CD4-positive, alpha-beta T cell treated with Interleukin-4 for 4 hours (primary cell): ENCODE measurements at places on chromosomes 4 and X.

- DNase-seq: no peak
These were observed 191.7 kb downstream of the PTTG2 start for GRCh38 chr4:38151873-38152272.

DNA sequence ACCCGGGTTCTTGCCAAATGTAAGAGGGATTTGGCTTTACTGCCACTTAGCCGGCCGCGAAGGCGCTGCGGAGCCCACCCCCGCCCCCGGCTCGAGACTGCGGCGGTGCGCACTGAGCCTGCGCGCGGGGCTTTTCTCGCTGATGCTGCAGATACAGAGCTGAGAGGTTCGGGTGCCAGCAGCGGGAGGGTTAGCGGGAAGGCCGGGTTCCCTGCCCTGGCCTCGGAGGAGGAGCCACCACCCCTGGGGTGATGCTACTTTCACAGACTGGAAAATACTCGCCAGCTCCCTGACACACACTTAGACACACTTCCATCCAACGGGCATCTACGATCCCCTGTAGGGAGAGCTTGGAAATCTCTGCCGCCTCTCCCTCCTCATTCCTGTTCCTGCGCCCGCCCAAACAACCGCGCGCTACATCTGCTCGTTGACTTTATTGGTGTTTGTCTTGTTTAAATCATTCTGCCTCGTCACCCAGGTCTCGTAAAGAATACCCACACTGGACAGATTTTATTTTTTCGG lies 2.1 kb upstream of the PCDH7 start:
- no peak for DNase-seq

- no peak for DNase-seq
These were observed 6.7 kb downstream of the ARL13A start for GRCh38 chrX:100976211-100976610.

GRCh38 chrX:65607070-65607742 lies 60.2 kb upstream of the MSN start:
- DNase-seq: peak; percentile 44

- DNase-seq: no peak
These were observed 5.4 kb upstream of the SHOX start for GRCh38 chrX:625137-625691.

- no peak for DNase-seq
These were observed 11.4 kb upstream of the UBA1 start for GRCh38 chrX:47182106-47182700.

DNA sequence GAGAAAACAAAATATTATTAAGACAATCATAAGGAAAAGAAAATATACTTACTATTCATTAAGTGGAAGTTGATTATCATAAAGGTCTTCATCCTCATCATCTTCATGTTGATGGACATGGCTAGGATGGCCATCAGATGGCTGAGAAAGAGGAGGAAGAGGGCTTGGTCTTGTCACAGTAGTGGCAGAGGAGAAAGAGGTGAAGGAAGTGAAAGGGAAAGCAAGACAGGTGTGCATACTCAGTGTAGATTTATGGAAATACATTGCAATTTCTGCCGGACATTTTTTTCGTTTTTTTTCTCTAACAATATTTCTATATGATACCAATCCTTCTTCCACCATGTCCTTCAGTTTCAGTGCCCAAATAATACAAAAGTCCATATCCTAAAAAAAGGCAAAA lies 1409.8 kb downstream of the PCDH7 start:
- no peak for DNase-seq

DNA sequence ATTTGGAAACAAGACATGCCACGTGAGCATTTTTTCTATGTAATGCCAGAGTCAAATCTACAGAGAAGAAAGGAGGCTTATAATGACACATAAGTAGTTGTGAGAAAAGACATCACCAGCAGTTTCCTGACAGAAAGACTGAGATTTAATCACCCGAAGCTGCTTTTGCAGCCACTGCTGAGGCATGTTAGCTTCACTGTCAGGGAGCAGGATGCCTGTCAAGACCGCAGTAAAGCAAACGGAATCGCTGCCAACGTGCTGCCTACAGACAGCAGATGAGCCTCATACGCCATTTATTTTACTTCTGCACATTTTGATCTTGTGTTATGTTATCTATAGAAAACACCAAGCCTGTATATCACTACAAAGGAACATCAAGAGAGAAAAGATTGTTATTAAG lies 68.7 kb upstream of the NDST3 start:
- DNase-seq: no peak

GRCh38 chrX:101195442-101196173 lies 24.0 kb upstream of the DRP2 start:
- DNase-seq: no peak

DNA sequence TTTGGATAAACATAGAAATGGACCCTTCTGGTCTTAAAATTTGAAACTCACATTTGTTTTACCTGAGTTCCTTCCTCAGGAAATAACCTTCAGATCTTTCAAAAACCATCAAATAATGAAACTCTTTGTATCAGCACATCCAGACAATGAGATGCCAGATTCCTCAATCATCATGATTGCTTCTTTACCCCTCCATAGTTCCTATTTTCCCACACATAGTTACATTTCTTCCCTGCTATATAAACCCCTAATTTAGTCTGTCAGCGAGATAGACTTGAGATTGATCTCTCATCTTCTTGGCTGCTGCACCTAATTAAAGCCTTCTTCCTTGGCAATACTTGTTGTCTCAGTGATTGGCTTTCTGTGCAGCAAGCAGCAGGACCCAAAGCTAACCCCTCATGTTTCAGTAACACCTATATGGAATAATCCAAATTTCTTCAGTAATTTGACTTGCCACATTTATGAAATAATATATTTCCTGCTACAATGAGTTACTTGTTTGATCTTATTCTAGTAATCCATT lies 83.9 kb upstream of the BANK1 start:
- DNase-seq: no peak

DNA sequence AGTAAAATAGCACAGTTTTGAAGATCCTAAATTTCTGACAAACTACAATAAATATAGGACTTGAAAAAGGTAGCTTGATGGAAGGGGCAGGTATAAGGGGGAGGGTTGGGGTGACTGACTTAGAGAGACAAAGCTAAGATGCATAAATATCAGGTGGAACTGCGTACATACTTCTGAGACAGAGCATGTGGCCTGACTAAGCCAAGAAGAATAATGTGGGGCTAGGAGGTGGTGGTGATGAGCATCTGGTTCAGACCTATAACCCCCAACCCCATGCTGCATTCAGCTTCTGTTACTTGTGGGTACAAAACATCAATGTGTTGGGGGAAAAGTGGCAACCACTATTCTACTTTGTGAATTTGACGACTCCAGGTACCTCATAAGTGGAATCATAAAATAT lies 19.8 kb downstream of the USP9X start:
- no peak for DNase-seq

DNA sequence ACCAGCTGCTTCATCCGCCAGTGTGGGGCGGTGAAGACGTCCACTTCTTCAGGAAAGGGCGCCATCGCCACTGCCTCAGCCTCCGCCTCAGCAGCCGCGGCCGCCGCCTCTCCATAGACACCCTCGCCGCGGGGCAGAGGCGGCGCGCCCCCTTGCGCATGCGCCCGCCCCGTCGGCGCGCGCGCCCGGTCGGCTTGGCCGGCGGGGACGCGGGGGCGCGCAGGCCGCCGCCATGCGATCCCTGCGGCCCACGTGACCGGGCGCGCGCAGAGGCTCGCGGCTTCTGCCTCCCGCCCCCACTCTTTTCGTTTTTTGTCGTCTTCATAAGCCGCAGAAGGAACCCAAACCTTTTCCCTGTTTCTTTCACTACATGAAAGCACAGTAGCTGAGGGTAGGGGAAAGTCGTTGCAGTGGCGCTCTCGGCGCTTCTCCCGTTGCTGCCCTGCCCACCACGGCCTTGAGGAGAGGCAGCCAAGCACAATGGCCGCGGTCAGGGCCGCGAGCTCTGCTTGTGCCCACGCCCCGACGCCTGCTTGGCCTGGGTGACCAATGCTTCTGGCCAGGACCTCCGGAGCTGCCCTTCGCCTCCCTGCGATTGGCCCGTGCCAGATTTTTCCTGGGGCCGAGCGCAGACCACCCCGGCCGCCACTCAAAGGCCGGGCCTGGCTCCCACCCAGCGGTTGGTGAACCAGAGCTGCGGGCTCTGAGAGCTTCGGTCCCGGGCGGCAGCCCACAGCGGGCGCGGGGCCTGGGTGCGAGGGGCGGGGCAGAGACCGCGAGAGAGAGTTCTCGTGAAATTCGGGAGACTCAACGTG lies at the start of gene FBXL5:
Gene FBXL5, minus strand, starts transcription at position 135 of the 815 bp plus-strand sequence. Its CDS starts 70 bp downstream, at position 65.
- peak; percentile 79 for DNase-seq

GRCh38 chr4:8710416-8710815 lies 117.9 kb downstream of the CPZ start:
- no peak for DNase-seq

GRCh38 chrX:139842326-139843185 lies 90.3 kb downstream of the ATP11C start:
- DNase-seq: no peak

GRCh38 chr4:19746377-19746776 lies 505.3 kb upstream of the SLIT2 start:
- DNase-seq: no peak

GRCh38 chr4:42588909-42589308 lies 68.0 kb downstream of the ATP8A1 start:
- no peak for DNase-seq

DNA sequence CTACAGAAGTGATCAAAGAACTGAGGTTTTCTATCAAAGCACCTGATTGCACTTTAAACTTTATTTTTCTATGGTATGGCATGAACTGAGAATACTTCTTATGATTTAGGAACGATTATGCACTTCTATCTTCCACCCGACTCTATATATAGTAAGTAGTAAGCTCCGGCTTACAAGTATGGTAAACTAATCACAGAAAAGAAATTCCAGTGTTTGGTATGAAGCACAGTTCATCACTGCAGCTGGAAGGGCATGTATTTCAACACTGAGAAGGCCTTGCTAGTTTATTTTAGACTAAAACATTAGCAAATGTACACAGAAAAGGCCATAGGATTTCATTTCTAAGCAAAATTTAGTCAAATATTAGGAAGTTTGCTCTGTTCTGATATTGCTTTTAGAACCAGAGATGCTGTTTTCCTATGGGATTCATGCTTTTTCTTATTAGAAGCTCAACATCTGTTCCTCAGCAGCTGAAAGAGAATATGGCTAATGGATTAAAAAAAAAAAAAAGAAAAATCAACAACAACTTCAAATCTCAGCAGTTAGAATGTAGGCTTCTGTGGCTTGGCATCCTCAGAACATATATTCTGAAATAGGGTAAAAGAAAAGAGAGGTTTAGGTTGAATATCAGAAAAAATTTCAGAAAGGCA lies 273.5 kb downstream of the C4orf33 start:
- DNase-seq: no peak

DNA sequence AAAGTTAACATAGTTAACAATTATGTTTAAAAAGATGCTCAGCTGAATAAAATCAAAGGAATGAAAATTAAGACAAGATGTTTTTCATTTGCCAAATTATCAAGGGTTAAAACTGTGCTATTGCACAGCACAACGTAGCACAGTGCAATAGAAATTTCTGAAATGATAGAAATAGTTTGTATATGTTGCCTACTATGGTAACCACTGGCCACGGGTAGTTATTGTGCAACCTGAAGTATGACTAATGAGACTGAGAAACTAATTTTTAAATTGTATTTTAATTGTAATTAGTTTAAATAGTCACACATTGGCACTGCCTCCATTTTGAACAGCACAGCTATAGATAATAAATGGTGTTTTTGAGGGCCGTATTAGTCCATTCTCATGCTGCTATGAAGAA lies 343.1 kb upstream of the FAM241A start:
- DNase-seq: no peak

DNA sequence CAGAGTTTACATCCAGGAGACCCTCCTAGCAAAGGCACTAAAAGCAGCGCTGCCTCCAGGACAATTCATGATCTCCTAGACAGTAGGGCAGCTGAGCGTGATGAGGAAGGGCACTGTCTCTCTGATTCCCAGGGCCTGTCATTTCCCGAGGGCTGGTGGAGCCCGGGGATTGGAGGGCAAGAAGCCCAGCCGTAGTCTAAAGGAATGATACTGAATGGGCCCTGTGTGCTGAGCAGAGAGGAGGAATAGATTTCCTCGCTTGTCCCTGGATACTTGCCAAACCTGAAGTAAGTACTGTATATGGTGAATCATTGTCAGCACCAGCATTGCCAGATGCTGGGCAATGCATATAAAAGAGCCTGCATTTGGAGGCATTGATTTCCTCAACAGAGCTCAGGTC lies 88.0 kb upstream of the SLITRK2 start:
- no peak for DNase-seq

- DNase-seq: no peak
These were observed 61.5 kb downstream of the EDNRA start for GRCh38 chr4:147542229-147542990.

DNA sequence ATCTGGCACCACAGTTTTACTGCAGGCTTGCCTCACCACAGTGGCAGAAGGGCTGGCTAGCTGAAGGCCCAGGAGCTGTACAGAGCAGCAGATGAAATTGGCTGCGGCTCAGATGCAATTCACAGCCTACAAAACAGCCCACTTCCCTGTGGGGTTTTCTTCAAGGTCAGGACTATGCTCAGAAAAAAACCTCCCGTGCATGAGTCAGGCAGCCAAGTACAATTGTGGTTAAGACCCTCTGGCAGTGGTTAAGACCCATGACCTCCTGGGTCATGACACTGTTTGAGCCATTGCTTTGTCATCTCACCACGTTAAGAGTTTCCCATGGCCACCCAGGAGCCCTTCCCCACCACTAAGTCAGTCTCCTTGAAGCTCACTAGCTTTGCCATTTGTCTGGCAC lies 276.3 kb downstream of the HNRNPD start:
- no peak for DNase-seq

DNA sequence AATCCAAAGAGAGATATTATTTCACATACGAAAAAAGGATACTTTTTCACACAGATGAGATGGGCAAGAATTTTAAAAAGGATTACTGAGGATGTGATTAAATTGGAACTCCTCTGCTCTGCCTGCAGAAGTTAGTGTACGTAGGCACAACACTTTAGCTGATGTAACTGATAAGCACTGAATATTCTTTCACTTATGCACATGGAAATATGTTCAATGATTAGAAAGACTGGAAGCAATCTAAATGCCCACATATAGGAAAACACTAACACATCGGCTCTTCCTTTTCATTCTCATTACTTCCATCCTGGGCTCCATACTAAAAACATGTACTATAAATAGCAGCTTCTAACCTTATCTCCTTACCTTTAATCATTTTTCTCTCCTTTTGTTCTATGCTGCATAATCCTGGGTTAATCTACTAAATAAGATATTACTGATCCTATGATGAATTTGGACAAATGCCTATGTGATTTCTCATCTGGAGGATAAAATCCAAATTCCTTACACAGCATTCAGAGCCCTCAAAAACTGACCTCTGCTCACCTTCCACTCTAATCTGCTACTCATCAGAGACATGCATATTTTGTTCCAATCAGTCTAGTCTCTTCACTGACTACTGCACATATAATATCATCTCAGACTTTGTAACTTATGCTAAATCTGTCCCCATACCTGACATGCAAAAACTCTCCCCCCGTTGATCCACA lies 197.8 kb downstream of the PDGFC start:
- no peak for DNase-seq

DNA sequence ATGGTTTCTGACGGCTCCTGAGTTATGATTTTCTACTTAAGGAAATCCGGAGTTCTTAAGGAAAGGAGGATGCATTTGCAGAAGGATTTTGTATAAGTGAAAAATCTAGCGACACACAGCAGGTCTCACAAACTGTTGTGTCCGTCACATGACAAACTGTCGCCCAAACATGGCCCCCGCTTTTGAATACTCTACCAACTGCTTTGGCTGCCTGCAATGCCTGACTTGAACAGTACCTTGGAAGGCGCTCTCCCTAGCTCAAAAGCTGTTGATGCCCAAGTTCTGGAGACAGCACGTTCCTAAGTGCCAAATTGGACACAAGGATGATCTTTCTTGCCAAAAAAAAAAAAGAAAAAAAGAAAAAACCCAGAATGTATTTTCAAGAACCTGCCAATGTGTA lies 103.2 kb downstream of the ENPP6 start:
- DNase-seq: no peak
